LNCaP clone FGC (cell line): ENCODE measurements at places on chromosomes 12 and 14.

- DNase-seq = peak; percentile 42
These were observed 403.9 kb downstream of the MED13L start for GRCh38 chr12:115873451-115874082.

DNA sequence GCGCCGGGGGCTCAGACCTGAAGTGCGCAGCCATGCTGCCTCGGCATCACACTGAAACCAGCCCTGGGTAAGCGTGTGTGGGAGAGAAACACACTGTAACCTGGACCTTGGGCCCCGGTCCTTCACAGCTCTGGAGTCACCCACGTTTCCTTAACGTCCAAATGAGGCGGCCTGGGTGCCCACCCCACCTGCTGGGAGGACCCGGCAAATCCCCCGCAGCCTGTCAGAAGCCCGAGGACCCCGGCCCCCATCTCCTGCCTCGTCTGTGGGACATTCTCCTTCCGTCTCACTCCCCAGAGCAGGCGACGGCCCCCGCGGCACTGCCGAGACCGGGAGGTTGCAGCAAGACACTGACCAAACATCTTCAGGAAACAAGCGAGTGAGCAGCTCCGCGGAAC, 66.5 kb upstream of the GALNT9 start:
- DNase-seq = no peak

GRCh38 chr12:78938341-78939084, 73.9 kb downstream of the SYT1 start:
- DNase-seq = peak; percentile 53

GRCh38 chr12:85755760-85756159, 80.4 kb downstream of the RASSF9 start:
- no peak for DNase-seq

DNA sequence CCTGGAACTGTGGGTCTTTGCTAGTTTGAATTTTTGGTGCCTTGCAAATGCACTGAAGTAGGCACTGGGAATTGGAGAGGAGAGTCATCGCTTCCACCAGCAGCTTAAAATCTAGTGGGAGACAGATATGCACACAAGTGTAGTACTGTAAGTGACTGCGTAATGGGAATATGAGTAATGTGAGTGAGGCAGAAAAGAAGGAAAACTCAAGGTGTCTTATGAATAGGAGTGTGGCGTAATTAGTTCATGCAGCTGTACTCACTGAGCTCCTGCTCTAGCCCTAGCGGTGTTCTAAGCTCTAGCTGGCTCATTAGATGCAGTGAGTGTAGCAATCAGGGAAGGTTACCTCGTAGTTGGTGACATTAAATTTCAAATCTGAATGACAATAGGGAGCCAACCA, 2.8 kb downstream of the TCP11L2 start:
- DNase-seq = no peak

GRCh38 chr14:60723116-60723906, 840 bp downstream of the SIX4 start:
- no peak for DNase-seq

- no peak for DNase-seq
These were observed 42.1 kb downstream of the B4GALNT3 start for GRCh38 chr12:501722-502447.
